ENCODE measurements at places on chromosomes 4 and X. TPM values are rescaled to one million over a fixed set of nuclear protein-coding genes. Genes with fewer than 3 reads are reported as not detected.
A peak's percentile ranks its signal among the peaks of the same experiment; 100 is the strongest.

Gene ZNF518B
- total RNA-seq = 19.0 TPM

Gene CSN1S1
- not detected for total RNA-seq

Gene TMPRSS11B
- not detected for total RNA-seq

Gene PCYT1B
- total RNA-seq = not detected

Gene PNMA5
- not detected for total RNA-seq

Gene CTAG1B
- not detected for total RNA-seq

Gene F9
- total RNA-seq = not detected

Gene CYP2U1
- 7.6 TPM for total RNA-seq

Gene JADE3
- 4.6 TPM for total RNA-seq

GRCh38 chr4:172344308-172344938 is 531.2 kb downstream of the GALNTL6 start:
- H3K4me3 ChIP-seq = no peak overlapping the region
- H3K27me3 ChIP-seq = no peaks in the 10 kb centered on the region
- H3K4me1 ChIP-seq = no peaks in the 10 kb centered on the region
- no peaks in the 10 kb centered on the region for H3K36me3 ChIP-seq

- H3K4me1 ChIP-seq = no peaks in the 10 kb centered on the region
- H3K27me3 ChIP-seq = no peaks in the 10 kb centered on the region
- no peak for DNase-seq
- no peak overlapping the region for H3K4me3 ChIP-seq
- no peaks in the 10 kb centered on the region for H3K36me3 ChIP-seq
These were observed 2.1 kb downstream of the ASMTL start for GRCh38 chrX:1450361-1451161.

GRCh38 chr4:123244137-123244536 is 152.5 kb upstream of the SPRY1 start:
- no peak overlapping the region for H3K27ac ChIP-seq
- no peak overlapping the region for H3K4me3 ChIP-seq
- 0 out of 2 replicates have a peak, but pooled peaks cover 11% of the 10 kb centered on the region for H3K4me1 ChIP-seq
- DNase-seq = no peak

DNA sequence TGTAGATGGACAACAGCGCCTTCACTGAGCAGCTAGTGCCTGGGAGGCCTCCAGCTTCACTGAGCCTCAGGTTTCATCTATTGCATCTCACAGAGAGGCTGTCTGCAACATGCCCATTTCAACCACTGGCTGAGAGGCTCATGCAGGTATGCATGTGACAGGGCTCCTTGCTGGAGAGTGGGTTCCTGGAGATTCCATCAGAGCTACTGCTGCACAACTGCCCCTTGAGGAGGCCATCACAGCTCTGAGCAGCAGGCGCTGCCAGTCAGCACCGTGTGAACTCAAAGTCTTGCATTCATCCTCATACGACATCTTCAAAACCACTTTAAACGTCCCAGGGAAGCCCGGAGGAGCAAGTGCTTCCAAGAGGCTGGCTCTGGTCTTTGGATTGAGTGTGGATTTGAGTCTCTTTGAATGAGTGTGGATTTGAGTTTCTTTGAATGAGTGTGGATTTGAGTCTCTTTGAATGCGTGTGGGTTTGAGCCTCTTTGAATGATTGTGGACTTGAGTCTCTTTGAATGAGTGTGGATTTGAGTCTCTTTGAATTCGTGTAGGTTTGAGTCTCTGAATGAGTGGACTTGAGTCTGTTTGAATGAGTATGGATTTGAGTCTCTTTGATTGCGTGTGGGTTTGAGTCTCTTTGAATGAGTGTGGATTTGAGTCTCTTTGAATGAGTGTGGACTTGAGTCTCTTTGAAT is 8.7 kb downstream of the P2RY8 start:
- no peaks in the 10 kb centered on the region for H3K4me1 ChIP-seq
- no peaks in the 10 kb centered on the region for H3K27me3 ChIP-seq
- no peak for DNase-seq
- no peak overlapping the region for H3K27ac ChIP-seq
- no peaks in the 10 kb centered on the region for H3K36me3 ChIP-seq
- no peak overlapping the region for H3K4me3 ChIP-seq

GRCh38 chr4:22661443-22661842 is 31.3 kb upstream of the GBA3 start:
- H3K27ac ChIP-seq = no peak overlapping the region
- no peak overlapping the region for H3K4me3 ChIP-seq
- peak; percentile 32 for DNase-seq

GRCh38 chr4:104772849-104773248 is 278.2 kb upstream of the CXXC4 start:
- no peaks in the 10 kb centered on the region for H3K4me1 ChIP-seq
- H3K36me3 ChIP-seq = no peaks in the 10 kb centered on the region
- no peaks in the 10 kb centered on the region for H3K27me3 ChIP-seq
- H3K27ac ChIP-seq = no peak overlapping the region
- H3K4me3 ChIP-seq = no peak overlapping the region

DNA sequence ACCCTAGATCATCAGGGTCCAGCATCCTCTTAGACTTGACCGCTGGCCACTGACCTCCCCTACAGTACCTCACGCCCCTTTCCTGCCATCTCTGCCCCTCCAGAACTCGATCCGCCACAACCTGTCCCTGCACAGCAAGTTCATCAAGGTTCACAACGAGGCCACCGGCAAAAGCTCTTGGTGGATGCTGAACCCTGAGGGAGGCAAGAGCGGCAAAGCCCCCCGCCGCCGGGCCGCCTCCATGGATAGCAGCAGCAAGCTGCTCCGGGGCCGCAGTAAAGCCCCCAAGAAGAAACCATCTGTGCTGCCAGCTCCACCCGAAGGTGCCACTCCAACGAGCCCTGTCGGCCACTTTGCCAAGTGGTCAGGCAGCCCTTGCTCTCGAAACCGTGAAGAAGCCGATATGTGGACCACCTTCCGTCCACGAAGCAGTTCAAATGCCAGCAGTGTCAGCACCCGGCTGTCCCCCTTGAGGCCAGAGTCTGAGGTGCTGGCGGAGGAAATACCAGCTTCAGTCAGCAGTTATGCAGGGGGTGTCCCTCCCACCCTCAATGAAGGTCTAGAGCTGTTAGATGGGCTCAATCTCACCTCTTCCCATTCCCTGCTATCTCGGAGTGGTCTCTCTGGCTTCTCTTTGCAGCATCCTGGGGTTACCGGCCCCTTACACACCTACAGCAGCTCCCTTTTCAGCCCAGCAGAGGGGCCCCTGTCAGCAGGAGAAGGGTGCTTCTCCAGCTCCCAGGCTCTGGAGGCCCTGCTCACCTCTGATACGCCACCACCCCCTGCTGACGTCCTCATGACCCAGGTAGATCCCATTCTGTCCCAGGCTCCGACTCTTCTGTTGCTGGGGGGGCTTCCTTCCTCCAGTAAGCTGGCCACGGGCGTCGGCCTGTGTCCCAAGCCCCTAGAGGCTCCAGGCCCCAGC is 5.2 kb downstream of the FOXO4 start:
- no peaks in the 10 kb centered on the region for H3K4me1 ChIP-seq
- no peak overlapping the region for H3K4me3 ChIP-seq
- no peaks in the 10 kb centered on the region for H3K36me3 ChIP-seq

GRCh38 chr4:7539659-7540058 is 104.9 kb upstream of the PSAPL1 start:
- H3K4me3 ChIP-seq = no peak overlapping the region
- H3K4me1 ChIP-seq = no peaks in the 10 kb centered on the region
- DNase-seq = peak; percentile 32

DNA sequence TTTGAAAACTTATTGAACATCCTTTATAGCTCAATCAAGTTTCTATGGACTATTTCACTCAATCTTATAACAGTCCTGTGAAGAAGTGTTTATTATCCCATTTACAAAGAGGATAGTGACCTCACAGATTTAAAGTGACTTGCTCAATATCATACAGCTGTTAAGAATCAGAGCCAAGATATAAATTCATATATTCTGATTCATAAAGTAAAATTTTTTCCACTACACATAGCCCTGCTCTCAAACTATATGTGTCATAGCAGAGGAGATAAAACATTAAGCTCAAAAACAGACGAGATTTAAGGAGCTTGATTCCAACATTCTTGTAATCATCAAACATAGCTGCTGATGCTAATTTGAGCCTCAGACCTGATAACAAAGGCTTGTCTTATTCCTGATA is 226.8 kb downstream of the CAMK2D start:
- DNase-seq = peak; percentile 77
- H3K4me3 ChIP-seq = no peak overlapping the region
- H3K4me1 ChIP-seq = peaks cover 23% of the 10 kb centered on the region
- H3K27me3 ChIP-seq = no peaks in the 10 kb centered on the region
- H3K36me3 ChIP-seq = peaks cover 24% of the 10 kb centered on the region

GRCh38 chr4:169650227-169650936 is 30.0 kb downstream of the CLCN3 start:
- no peaks in the 10 kb centered on the region for H3K4me1 ChIP-seq
- no peak for DNase-seq
- H3K27ac ChIP-seq = no peak overlapping the region
- no peak overlapping the region for H3K4me3 ChIP-seq

All from GM23248 (cell line).